ENCODE measurements at places on chromosomes 6 and 20.

- no peak for DNase-seq
Measured at GRCh38 chr6:36049582-36049981, 22.0 kb downstream of the MAPK14 start.

- no peak for DNase-seq
Measured at GRCh38 chr6:112307707-112308106, 39.4 kb upstream of the RFPL4B start.

DNA sequence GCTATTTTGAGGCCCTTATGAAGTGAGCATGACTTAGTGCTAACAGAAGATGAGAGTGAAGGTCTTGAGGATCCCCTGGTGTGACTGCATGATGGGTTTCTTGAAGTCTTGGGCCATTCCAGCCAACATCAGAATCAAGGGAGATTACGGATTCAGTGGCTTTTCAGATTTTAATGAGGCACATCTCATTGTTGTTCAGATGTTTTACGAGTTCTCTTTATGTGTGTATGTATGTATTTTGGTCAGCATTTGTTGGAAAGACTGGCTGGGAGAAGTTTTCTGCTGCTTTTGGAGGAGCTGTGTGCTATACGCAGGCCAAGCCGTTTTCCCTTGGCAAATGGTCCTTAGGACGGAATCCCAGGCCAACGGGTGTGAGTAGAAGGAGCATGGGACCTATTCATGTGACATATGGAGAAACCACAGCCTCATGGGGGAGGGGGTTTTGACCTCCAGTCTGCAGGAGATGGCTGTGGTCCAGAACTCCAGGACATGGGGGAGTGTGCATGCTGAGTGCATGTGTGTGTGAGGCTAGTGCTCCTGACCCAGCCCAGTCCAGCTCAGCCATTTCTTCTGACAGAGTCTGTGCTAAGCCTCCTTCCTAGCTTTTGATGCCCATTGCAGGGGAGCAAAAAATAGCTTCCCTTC lies 35.3 kb downstream of the CHMP4B start:
- no peak for DNase-seq

DNA sequence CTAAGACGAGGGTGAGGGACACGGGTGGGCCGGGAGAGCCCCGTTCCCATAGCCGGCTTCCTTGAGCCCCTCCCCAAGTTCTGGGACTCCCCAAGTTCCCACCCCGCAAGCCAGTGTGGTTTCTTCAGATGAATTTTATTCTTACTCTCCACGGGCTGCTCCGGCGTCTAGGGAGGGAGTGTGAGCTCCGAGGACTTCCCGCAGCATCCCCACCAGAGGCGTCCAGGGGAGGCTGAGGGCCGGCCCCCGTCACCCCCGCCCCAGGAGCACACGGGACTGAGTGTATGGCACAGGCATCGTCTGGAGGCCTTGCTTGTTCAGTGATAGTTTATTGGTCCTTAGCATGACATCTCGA lies 10.0 kb upstream of the SLC4A11 start:
- no peak for DNase-seq

DNA sequence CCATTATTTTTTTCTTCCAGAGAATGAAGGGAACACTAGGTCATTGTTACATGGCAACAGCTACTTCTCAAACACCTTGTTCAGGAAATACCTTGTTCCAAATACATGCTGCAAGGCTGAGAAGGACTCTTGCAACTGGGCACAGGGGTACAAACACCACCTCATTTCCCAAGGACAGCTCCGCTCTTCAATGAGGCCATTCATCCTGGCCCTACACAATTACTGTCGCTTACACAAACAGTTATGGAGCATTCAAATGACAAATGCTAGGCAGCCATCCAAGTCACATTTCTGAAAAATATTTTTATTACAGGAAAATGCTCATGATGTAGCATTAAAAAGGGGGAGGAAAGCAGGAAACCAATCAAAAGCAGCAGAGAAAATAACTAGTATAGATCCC lies 611.9 kb downstream of the DHX35 start:
- DNase-seq = no peak

DNA sequence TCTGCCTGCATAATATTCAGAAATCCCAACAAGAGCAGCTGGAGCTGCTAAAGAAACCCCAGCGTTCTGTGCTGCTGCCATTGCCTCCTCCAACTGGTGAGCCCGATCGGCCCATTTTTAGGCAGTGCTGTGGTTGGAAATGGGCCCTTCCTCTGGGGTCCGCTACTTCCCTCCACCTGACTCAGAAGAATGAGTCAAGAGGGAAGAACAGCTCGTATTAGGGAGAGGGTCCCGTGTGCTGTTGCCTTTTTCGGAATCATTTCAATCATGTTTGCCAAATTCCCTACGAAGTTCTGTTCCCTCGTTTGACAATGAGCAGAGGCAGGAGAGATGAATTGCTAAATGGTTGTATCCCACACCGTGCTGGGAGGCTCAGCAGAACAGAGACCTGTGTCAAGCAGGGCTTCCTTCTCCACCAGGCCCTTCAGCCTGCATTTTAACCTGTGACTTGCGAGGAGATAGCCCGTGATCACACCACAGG lies 38.4 kb downstream of the THBS2 start:
- DNase-seq = no peak

GRCh38 chr20:9458138-9458796 lies 56.1 kb upstream of the LAMP5 start:
- DNase-seq = peak; percentile 36

DNA sequence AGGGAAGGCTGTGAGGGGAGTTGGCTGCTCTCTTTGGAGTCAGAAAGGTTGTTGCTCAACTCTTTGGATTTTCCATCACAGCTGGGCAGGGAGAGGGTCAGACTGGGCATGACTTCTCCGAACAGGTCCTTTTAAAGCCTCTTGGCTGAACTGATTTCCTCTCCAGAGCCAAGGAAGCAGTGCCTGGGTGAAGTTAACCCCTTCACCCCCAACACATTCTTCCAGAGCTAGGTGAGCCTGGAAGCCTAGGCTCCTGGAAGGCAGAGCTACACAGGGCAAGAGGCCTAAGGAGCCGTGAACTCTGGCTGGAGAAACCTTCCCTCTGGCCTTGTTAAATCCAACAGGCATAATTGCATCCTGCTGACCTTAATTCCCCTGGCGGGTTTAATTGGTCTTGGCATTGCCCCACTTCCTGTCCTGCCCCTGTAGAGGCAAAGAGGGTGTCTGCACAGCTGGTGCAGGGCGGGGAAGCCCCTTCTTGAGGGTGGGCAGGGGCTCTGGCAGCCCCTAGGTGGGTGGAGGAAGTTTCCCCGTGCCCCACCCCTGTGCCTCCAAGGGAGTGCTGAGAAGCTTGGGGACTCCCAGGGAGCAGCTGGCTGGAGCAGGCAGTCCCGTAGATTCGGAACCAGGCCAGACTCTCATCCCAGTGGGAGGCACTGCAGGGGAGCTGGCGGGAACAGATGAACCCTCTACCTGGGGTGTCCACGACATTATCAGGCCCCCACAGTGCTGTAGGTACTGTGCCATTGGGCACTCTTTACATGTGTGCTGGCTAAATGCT lies 3.6 kb upstream of the MYLK2 start:
- no peak for DNase-seq

DNA sequence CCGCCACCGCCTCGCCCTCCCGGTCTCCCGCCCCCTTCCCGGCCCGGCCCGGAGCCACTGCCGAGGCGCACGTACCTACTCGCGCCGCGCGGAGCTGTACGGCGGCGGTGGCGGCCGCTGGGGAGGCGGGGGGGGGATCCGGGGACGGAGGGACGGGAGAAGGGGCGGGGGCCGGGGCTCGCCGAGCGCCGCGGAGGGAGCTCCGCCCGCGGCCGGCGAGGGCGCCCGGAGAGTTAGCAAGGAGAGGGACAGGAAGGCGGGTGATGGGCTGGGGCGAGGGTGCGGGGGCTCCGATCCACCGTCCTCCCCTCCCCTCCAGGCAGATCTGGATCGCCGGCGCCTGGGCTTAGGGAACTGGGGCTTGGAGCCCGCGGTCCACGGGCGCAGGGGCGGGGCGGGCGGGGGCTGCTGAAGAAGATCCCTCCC lies 548 bp upstream of the TMEM74B start:
- peak; percentile 35 for DNase-seq

GRCh38 chr6:70700922-70701876 lies 33.5 kb downstream of the SMAP1 start:
- DNase-seq = no peak

- no peak for DNase-seq
Measured at GRCh38 chr6:12555267-12555666, 161.3 kb upstream of the PHACTR1 start.

GRCh38 chr6:64732888-64733287 lies 974.1 kb downstream of the EYS start:
- DNase-seq = no peak

DNA sequence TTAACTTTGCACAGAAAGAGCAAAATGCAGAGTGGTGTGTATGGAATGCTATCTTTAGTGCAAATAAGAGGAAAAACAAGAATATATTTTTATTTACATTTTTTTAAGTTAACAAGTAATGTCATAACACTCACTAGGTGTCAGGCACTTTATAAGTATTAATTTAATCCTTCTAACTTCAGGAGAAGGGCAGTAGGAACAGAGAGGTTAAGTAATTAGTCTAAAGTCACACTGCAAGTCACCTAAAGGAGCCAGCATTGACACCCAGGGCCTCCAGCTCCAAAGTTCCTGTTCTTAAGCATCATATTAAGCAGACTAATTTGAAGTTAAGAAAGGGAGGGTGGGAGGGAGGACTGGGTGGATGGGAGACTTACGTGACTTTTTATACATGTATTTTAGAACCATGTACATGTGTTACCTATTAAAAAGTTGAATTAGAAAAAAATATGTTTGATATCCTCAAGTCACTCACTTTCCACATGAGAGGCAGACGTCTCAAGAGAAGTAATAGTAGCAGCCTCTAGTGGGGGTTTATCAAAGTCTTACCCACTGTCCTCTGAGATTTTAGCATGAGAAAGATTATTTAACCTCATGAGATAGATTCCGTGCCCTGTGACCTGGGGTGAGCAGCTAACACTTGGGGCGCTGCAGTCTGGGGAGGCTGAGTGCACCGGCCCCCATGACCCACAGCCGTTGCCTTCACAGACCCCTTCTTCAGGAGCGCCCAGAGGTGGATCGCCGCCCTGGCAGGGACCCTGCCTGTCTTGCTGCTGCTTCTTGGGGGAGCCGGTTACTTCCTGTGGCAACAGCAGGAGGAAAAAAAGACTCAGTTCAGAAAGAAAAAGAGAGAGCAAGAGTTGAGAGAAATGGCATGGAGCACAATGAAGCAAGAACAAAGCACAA lies 7.0 kb downstream of the BTN3A1 start:
- DNase-seq = no peak

GRCh38 chr6:98724537-98724936 lies 109.8 kb upstream of the POU3F2 start:
- no peak for DNase-seq

- no peak for DNase-seq
Measured at GRCh38 chr6:159212525-159213280, 43.5 kb downstream of the FNDC1 start.
